RPMI7951 (cell line): ENCODE measurements at places on chromosomes 16 and 17.

- no peak for DNase-seq
These were observed 182.6 kb upstream of the SDK2 start for GRCh38 chr17:73826872-73827228.

DNA sequence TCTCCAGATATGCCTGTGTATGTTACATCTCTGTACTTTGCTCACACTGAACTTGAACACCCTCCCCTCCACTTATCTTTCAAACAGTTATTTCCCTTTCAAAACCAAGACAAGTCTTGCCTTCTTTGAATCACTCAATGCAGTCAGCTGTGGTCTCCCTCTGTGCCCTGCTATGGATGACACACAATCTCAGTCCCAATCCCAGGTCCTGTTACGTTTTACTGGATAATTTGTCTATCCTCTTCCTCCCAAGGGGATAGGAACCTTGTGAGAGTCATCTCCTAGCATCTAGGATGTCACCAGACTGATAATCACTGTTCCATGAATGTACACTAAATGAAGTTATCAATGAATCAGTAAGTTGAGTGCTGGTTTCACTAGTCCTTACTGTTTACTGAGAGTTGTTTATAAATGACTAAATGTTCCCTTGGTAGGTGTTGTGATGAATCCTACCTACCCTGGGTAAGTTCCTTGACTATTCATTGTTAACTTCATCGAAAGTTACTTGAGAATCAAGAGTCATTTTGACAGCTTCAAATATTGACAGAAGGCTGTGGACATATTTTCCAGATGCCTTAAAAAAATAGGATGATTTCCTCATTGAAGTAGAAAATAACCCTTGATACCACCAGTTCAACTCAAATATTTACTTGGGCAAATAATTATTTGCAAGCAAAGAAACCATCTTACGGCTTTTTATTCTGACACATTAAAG, 244.9 kb downstream of the PRKCA start:
- DNase-seq = no peak

- DNase-seq = peak; percentile 36
These were observed 242.3 kb downstream of the SEC14L1 start for GRCh38 chr17:77382966-77383612.

DNA sequence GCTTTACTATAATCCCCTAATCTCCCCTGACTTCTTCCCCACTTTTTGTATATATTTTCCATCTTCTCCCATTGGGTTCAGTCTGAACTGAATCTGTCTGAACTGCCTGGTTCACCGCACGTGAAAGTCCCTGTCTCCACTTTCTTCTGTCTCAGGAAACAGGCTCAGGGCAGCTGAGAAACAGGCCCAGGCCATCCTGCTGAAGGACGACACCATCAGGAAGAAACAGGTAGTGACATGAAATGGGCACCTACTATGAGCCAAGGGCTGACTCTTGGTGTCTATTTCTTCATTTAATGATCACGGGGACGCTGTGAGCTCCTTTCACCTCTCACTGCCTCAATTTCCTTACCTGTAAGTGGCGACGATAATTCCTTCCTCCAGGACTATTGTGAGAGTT, 90.5 kb upstream of the HSBP1 start:
- no peak for DNase-seq

DNA sequence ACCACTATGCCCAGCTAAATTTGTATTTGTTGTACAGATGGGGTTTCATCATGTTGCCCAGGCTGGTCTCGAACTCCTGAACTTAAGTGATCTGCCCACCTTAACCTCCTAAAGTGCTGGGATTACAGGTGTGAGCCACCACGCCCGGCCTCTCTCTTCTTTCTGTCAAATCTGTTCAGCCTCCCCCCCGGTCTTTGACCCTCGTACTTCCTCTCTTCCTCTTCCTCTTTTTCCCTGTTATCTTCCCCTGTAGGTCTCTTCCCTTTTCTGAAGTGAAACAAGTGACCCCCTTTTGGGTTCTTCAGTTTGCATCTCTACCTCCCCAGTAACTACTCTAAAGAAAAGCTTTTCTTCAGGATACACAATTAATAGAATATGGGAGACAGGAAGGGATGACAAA, 31.7 kb upstream of the DHX40 start:
- DNase-seq = no peak

- peak; percentile 92 for DNase-seq
These were observed 24.4 kb upstream of the GPT2 start for GRCh38 chr16:46859719-46860152.

- DNase-seq = no peak
These were observed 31.7 kb downstream of the SGSM2 start for GRCh38 chr17:2369039-2369438.

DNA sequence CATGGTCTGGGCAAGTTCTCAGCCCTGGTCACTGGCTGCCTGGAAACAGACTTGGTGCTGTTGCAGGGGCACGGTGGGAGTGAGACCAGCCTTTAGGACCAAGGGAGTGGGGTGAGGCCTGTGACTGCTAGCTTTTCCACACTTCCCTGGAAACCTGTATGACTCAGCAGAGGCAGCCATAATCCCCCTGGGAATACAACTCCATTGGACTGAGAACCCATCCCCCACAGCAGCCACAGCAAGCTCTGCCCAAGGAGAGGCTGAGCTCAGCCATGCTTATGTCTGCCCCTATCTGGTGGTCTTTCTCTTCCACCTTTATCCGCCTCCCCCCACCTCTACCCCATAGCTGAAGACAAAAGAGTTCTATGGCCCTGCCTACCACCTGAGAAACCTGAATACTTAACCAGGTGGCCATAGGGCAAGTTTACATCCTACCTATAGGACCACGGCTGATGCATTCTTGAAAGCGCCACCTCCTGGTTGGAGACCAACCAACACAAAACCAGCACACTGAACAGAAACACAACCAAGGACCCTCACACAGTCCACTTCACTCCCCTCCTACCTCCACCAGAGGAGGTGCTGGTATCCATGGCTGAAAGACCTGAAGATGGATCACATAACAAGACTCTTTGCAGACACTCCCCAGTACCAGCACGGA, 816.2 kb upstream of the SOX9 start:
- DNase-seq = no peak

GRCh38 chr17:29136998-29137730, 43.0 kb downstream of the MYO18A start:
- peak; percentile 53 for DNase-seq

GRCh38 chr16:84246679-84247077, 6.9 kb upstream of the KCNG4 start:
- no peak for DNase-seq

DNA sequence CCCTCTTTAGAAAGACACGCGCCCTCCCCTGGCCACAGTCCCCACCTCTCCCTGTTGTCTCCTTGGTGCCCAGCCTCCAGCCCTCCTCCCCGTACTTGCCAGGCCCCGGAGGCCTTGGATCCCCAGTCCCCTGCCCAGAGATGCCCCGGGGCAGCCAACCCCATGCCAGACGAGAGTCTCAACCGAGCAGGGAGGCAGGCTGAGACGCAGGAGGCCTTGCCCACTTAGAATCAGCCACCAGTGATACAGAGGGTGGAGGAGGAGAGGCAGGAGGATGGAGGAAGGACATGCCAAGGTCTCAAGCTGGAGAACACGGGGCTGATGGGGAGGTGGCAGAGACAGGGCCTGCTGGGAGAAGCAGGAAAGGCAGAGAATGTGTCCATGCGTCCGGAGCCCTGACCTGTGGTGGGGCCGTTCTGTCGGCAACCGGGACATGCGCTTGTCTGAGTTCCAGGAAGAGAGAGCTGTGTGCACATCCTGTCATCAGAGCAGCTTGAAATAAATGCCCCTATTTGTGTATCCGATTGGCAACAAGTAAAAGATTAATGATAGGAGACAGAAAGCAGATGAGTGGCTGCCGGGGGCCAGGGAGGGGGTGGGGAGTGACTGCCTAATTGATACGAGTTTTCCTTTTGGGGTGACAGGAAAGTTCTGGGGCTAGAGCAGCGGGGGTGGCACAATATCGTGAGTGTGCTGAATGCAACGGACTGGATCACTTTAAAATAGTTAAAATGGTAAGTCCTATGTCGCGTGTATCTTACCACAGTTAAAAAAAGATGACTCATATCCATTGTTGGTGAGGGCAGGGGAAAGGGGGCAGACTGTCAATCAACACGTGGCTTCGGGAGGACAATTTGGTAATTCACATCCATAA, 44.7 kb upstream of the MEAK7 start:
- peak; percentile 65 for DNase-seq

DNA sequence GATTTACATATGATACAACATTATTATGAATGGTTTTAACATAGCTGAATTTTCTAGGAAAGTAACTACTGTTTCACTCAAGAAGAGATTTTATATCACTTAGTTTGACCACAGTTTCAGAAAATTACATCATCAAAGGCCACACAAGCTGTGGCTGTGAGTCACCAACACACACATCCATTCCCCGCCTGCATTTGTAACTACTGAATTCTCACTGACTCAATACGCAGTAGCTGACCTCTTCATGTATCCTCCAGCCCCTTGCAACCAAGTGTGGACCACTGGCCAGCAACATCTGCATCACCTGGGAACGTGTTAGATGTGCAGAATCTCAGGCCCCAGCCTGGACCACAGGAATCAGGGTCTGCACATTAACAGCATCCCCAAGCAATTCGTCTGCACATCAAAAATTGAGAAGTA, 197.6 kb downstream of the XYLT1 start:
- peak; percentile 81 for DNase-seq

DNA sequence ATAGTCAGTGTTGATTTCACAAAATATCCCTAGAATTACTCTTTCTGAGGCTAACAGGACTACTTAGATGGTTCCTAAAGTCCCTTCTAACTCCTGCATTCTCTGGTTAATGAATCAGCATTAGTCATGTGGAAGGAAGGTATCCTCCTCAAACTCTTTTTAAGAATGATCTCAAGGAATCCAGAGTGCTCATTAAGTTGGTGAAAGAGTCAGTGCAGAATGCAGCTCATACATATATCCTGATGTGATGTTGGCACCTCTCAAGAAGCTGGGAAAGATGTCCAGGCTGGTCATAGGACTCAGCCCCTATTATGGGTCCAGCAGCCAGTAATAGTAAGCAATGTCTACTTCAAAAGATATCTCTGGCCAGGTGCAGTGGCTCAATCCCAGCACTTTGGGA, 65.5 kb downstream of the PIGL start:
- DNase-seq = peak; percentile 87

GRCh38 chr17:5584383-5585286, at the start of gene NLRP1:
Gene NLRP1, minus strand, starts transcription at chr17:5584509. Its CDS starts 552 bp downstream, at chr17:5583957.
- peak; percentile 89 for DNase-seq

DNA sequence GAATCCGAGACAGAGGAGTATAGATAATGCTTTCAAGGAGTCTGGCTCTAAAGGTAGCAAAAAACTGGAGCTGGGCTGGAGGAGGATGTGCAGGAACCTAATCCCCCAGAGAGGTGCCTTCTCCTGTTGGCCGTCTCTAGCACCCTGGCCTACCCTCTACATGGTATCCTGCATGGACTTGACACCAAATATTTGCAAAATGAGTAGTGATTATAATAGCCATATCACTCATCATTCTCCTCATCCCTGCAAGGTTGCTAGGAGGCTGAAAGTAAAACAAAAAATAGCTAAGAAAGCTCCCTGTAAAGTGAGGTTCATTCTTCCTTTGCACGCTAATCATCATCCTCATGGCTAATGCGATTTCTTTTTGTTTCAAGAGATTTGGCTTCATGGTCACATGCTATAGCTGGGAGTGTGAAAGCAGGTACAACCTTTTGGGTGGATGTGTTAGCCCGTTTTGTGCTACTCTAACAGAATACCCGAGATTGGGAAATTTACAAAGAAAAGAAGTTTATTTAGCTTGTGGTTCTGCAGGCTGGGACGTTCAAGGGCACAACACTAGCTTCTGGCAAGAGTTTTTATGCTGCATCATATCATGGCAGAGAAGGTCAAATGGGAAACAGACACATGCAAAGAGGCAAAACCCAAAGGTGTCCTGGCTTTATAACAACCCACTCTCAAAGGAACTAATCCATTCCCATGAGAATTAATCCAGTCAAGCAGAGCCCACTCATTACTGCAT, 27.1 kb upstream of the CIITA start:
- no peak for DNase-seq
